Stimulated activated CD8-positive, alpha-beta memory T cell treated with anti-CD3 and anti-CD28 coated beads, Interleukin-7, amount 100 ng/mL, for 48 hours (primary cell): ENCODE measurements at places on chromosomes 11 and 22.

GRCh38 chr22:38868886-38869381 lies 3.1 kb downstream of the CBX6 start:
- peak; percentile 58 for DNase-seq

DNA sequence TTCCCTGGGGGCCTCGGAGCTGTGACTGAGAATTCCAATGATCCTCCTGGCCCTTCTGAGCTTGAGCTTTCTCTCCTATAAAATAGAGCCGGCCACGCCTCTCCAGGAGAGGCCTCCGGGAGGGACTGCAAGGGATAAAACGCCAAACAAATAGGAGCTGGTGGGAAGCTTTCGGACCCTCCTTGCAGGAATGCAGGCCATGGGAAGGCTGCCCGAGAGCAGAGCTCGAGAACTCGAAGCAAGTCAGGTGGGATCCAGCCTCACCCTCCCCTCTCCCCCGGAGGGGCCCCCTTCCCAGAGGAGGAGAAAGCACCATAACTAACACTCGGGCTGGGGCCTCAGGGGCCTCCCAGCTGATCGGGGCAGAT lies 34.6 kb downstream of the FLRT1 start:
- DNase-seq, result no peak

DNA sequence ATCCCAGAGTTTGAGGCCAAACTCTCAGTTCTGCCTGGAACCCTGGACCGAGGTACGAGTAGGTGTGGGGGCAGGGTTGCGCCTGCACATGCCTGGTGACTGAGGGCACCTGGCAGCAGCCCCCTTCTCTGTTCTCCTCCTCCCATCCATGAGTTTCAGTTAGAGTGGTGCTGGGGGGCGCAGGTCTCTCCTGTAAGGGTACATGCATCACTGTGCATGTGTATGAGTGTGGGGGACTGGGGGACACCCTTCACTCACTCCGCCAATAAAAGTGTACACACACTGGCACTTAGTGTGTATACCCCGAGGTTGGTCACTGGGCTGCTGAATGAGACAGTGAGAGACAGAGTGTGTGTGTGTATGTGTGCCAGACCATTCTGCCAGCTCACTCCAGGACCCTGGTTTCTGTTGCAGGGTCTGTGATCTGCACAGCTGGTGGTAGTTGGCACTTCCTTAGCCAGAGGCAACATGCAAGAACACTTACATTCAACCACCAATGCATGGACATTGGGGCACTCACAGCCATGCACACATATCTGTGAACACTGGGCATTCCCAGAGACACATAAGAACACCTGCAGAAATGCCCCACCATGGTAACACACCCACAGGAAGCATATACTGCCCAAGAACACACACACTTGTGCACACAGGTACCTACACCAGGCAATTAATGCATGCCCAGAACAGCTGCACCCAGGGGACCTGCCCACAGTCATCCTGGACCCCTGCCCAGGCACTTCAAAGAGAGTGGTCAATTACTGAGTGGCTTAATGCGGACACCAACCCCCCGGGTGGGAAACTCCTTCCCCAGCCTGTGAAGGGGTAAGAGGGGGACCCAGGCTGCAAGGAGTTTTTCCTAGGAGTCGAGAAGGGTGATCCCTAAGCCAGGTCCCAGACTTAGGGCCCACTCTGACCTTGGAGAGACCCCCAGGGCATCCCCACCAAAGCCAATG lies 1.2 kb upstream of the NRXN2 start:
- DNase-seq, result no peak

- no peak for DNase-seq
Observed at GRCh38 chr22:34975721-34976120, 90.2 kb upstream of the ISX start.

GRCh38 chr11:133081020-133081419 lies 451.3 kb downstream of the OPCML start:
- DNase-seq, result no peak

DNA sequence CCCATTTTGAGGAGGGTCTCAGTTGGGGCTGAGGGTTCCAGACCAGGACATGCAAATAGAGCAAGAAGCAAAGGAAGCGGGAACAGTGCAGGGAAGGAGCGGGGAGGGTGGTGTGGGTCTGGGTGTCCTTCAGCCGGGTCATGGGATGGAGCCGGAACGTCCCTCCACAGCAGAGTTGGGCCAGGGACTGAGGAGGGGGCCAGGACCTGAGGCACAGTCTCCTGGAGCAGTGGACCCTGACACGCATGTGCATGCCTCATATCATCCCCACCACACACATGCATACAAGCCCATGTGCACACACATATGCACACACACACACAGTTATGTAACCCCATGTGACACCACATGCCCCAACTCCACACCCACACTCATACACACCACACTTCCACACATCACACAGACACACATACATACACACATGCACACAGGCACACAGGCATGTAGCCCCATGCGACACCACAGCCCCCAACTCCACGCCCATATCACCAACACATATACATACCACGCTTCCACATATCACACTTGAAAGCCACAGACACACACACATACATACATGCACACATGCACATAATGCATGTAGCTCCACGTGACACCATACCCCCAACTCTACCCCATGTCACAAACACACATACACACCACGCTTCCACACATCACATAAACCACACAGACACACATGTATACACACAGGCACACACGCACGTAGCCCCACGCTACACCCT lies 1026.6 kb downstream of the BRD1 start:
- no peak for DNase-seq

- no peak for DNase-seq
Observed at GRCh38 chr11:33266393-33267215, 9.4 kb downstream of the HIPK3 start.

DNA sequence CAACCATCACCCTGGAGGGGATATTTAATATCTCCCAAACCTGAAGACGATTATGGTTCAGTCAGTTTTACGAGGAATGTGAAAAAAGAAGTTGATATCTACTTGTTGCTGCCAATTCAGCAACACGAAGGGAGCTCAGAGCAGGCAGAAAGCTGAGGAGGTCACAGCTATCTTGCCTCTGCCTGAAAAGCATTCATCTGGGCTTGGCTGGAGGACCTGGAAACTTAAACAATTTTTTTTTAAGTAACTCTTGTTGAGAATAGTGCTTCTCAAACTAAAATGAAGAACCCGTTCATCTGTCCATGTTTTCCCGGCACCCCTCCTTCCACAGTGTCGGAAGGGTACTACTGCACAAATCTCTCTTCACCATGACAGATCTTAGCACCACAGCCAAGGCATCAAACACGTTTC lies 98.9 kb downstream of the MICAL3 start:
- DNase-seq, result no peak

DNA sequence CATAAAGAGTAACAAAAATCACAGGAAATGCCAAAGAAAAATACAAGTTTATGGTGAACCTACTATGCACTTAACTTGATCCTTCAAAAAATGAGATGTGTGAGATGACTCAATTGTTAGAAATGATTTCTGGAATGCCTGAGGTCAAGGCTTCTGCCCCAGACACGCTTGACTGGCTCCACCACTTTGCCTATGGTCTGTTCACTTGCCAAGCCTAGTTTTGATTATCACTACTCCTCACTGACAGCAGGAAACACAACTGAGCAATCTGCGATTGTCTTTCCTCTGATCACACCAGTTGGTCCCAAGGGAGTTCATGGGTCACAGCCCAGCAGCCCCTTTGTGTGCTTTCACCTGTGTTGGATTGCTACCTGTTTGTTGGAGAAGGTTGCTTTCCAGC lies 20.6 kb upstream of the PRDM10 start:
- DNase-seq, result no peak

GRCh38 chr11:119339589-119340334 lies 921 bp downstream of the C1QTNF5 start:
- DNase-seq, result no peak

DNA sequence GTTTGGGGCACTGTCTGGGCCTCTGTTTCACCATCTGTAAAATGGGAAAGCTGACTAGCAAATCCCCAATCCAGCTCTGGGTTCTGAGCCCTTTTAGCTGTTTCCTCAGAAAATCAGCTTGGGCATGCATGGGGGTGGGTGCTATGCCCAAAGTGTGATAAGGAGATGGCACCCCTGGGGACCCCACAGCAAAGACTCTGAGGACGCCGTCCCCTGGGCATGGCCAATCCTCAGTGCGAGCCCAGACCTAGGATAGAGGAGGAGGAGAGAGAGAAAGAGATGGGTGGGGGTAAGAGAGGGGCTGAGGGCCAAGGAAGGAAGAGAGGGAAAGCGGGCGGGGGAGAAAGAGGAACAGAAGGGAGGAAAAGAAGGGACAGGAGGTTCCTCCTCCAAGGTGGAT lies 31.8 kb downstream of the TPBGL start:
- no peak for DNase-seq

GRCh38 chr11:114281388-114281956 lies 14.7 kb upstream of the NNMT start:
- DNase-seq, result no peak

DNA sequence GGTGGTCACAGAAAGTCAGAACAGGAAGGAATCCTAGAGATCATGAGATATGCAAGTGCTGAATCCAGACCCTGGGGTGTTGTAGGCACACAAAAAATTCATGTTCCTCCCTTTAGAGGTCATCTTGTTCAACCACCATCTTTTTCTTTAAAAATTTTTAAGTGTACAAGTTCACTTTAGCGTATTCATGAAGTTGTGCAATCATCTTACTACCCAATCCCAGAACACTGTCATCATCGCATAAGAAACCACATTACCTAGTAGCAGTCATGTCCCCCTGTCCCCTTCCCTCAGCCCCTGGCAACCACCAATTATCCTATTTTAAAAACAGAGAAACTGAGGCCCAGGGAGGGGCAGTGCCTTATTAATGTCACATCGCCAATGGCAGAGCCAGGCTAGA lies 20.3 kb upstream of the WNT11 start:
- no peak for DNase-seq

DNA sequence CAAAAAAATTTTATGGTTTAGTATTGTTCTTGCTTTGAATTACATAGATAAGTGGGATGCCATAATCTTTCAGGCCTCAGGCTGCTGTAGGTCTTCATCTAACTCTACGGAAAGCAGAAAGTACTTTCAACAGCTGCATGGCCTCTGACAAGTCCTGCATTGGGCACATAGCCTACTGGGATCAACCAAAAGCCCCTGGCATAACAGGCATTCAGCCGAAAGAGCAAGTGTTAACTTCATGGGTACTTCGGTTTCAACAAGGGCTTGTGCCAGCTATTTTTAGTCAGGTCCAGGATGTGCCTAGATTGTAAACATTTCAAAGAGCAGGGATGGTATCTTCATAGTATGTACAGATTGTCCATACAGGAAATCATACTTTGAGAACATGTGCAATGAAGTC lies 3.1 kb downstream of the SLN start:
- no peak for DNase-seq

DNA sequence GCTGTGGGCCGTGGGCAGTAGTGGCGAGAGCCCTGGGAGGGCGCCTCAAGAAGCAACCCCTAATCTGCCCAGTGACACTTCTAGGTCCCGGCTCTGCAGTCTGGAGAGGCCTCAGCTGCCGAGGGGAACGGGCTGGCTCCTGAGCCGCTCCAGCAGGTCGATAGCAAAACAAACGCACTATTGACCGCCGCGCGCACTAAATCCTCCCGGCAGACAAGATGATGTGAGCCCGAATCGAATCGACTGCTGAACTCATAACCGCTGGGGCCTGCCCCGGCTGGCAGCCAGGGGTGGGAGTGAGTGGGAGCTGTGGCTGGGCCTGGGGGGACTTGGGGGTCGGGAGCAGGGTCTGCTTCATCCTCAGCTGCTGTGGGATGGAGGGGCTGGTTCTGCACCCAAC lies 36.1 kb downstream of the FLRT1 start:
- DNase-seq, result no peak

DNA sequence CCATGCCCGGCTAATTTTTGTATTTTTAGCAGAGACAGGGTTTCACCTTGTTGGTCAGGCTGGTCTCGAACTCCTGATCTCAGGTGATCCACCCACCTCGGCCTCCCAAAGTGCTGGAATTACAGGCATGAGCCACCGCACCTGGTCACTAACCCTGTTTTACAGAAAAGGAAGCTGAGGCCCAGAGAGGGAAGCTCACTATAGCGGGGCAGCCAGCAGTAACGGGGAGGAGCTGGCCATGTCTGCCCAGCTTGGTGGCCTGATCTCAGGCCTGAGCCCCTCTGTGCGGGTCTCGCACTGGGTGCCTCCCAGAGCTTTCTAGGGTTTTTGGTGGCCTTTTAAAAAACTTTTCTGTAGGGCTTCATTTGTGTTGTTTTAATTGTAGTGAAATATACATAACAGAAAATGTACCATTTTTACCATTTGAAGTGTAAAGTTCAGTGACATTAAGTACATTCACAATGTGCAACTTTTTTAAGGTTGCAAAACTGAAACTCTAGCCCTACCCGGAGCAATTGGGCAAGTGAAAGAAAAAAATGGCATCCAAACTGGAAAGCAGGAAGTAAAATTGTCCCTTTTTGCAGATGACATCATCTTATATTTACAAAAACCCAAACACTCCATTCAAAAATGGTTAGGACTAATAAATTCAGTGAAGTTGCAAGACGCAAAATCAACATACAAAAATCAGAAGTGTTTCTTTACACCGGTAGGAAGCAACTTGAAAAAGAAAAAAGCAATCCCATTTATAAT lies 14.5 kb upstream of the CYTH4 start:
- no peak for DNase-seq

DNA sequence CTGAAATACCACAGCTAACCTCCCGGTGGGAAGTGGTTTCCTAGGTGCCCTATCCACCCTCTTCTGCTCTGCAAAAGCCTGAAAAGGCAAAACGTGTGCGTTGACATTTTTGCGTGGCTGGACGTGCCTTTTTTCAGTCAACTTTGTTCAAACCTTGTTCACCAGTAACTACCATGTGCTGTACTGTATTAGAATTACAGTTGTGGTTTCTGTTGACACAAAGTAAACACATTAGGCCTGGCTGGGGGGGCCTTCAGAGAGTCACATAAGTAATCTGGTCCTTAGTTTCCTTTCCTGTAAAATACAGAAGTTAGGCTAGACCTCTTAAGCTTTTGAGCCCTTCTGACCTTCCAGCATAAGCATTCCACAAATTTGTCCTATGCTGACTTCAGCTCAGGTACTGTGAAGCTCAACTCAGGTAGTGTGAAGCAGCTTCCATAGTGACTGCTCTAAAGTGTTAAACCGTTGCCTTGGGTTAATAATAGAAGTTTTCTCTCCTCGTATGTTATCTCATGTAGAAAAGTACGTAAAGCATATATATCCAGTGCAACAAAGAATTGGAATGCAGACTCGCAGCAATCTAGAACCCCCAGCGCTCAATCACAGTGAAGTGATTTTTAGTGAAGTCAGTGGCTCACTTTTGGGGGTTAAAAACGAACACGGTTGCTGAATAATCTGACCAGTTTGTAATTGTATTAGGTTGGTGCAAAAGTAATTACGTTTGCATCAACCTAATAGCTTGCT lies 1.8 kb downstream of the EWSR1 start:
- no peak for DNase-seq

- no peak for DNase-seq
Observed at GRCh38 chr11:128428935-128429334, 158.4 kb downstream of the ETS1 start.
